ENCODE measurements at places on chromosomes 6 and 20. TPM values are rescaled to one million over a fixed set of nuclear protein-coding genes. Genes with fewer than 3 reads are reported as not detected.

The KHDC1L gene
- total RNA-seq: 0.13 TPM

GRCh38 chr6:100353276-100354015 is 111.3 kb downstream of the SIM1 start:
- DNase-seq: no peak
- H3K27ac ChIP-seq: no peak overlapping the region
- no peaks in the 10 kb centered on the region for H3K36me3 ChIP-seq
- no peaks in the 10 kb centered on the region for H3K27me3 ChIP-seq
- peaks cover 3% of the 10 kb centered on the region for H3K4me1 ChIP-seq
- no peak overlapping the region for H3K4me3 ChIP-seq

DNA sequence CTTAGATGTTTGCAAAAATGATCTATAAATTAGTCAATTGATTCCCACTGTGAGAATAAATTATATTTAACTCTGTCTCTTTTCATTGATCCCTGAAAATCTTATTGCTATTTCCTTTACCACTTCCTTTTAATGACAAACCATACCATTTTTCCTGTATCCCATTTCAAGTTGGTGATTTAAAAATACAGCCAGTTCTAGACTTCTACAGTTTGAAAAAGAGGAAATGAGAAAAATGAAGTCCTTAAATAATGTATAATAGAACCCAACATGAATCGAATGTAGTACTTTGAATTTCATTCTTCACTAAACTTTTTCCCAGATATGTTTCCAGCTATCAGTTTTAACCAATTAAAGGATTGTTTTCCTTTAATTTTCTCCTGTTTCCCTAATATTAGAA is 29.5 kb upstream of the SDHAF4 start:
- DNase-seq: no peak
- H3K4me1 ChIP-seq: no peaks in the 10 kb centered on the region
- no peaks in the 10 kb centered on the region for H3K27me3 ChIP-seq
- H3K4me3 ChIP-seq: no peak overlapping the region

The GPRC6A gene
- total RNA-seq: not detected

GRCh38 chr6:112482373-112482772 is 135.2 kb downstream of the RFPL4B start:
- H3K36me3 ChIP-seq: no peaks in the 10 kb centered on the region
- H3K27ac ChIP-seq: no peak overlapping the region
- DNase-seq: no peak
- no peaks in the 10 kb centered on the region for H3K27me3 ChIP-seq
- H3K4me1 ChIP-seq: no peaks in the 10 kb centered on the region
- H3K4me3 ChIP-seq: no peak overlapping the region

The SALL4 gene
- 0.18 TPM for total RNA-seq

DNA sequence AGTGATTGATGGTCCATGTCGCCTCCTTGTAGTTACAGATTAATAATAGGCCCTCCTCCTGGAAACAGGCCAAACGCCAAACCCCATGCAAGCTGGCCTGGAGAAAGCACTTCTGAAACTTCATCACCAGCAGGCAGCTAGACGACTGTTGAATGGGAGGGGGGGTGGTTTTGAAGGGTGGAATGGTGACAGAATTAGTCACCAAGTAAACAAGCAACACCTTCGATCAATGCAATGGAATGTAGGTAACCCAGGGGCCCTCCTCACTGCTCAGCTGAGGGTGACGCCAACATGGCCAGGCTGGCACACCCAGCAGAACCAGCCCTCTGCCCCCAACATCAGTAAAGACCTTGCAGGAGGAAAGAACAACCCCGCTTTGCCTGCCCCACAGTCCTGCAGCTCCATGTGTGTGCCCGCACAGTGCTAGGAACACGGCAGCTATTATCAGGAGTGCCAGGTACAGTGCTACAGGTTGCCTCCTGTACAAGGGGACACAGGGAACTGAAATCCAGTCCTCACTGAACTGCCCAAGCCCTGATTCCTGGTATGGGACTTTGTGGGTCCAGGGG is 2.7 kb downstream of the BCAS1 start:
- H3K27ac ChIP-seq: no peak overlapping the region
- no peak overlapping the region for H3K4me3 ChIP-seq
- H3K27me3 ChIP-seq: no peaks in the 10 kb centered on the region
- DNase-seq: no peak
- H3K36me3 ChIP-seq: no peaks in the 10 kb centered on the region

- no peak for DNase-seq
- H3K27me3 ChIP-seq: no peaks in the 10 kb centered on the region
- no peaks in the 10 kb centered on the region for H3K36me3 ChIP-seq
- no peaks in the 10 kb centered on the region for H3K4me1 ChIP-seq
Observed at GRCh38 chr6:123925350-123925749, 121.7 kb downstream of the NKAIN2 start.

The FILIP1 gene
- total RNA-seq: 48.9 TPM

Data from muscle of leg (tissue), 16 donors.